ENCODE measurements at places on chromosomes 2 and 18.

GRCh38 chr2:172704072-172704936 is 31.3 kb upstream of the RAPGEF4 start:
- DNase-seq = peak; percentile 46

- DNase-seq = peak; percentile 33
These were observed 22.5 kb downstream of the FAM210A start for GRCh38 chr18:13703899-13704298.

DNA sequence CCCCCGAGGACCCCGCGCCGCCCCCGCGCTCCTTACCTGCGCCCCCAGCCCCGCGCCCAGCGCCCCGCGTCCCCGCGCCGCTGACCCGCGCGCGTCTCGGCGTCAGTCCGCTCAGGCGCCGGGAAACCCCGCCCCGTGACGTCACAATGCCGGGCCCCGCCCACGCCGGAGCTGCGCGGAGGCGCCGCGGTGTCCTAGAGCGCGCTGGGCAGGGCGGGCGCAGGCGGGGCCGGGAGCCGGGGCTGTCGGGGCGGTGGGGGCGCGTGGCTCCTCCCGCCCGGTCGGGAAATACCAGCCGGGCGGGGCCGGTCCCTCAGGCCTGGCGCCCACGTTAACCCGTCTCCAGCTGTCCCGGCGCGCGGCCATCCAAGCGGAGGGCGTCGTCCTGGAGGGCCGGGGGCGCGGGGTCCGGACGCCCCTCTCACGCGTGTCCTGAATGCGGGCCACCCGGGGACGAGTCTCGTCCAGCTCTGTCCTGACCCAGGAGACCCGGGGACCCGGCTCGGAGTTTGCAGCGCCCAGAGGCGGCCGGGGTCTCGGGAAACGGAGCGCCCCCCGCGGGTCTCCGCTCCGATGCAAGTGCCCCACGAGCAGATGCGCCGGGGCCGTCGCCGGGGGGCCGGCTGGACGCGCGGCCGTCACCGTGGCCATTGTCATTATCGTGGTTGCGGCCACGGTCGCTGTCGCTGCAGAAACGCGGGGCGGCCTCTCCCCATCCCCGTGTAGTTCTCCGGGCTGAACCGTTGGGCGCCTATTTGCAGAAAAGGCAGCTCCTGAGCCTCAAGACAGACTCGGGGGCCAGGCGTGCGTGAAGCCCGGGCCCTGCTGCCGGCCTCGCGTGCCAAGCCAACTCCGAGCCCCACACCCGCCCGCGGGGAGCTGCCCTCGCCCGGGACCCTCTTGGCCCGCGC is at the start of gene SLC66A2:
Gene SLC66A2 (minus strand): TSS at position 109 of the 911 bp plus-strand sequence. CDS start 727 bp downstream, outside the sequence.
- peak; percentile 82 for DNase-seq

DNA sequence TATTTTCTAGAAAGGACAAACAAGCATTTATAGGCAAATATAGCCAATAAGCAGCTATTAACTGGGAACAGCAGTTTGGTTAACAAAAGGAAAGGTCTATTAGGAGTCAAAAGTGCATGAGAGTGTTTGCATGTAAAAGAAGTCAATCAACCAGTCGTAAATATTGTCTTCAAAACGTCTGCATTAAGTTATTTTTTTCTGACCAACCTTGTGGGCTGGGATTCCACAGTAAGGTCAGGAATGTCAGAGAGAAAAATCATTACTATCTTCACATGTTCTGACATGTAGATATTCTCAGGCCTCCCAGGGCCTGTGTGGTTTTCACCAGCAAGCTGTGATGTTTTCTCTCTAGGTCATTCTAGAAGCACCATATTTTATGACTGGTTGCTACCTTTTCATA is 922.5 kb downstream of the SUCLG1 start:
- DNase-seq = no peak

- DNase-seq = no peak
These were observed 21.6 kb downstream of the FBXO36 start for GRCh38 chr2:229943770-229944449.

DNA sequence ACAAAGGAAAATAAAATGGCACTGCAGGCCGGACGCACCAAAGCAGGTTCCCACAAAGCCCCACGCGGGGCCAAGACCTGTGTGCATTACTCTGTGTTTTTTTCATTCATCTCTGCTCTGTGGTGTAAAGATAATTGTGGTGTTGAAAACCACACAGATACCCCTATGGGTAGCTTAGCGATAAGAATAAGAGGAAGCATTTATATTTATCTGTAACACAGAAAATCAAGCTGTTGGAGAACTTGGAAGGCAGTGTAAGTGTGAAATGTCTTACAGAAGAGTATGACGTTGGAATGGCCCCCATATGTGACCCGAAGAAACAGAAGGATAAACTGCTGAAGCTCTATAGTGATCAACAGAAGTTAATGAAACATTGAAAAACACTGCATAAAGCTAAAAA is 20.3 kb upstream of the MARCO start:
- DNase-seq = no peak

DNA sequence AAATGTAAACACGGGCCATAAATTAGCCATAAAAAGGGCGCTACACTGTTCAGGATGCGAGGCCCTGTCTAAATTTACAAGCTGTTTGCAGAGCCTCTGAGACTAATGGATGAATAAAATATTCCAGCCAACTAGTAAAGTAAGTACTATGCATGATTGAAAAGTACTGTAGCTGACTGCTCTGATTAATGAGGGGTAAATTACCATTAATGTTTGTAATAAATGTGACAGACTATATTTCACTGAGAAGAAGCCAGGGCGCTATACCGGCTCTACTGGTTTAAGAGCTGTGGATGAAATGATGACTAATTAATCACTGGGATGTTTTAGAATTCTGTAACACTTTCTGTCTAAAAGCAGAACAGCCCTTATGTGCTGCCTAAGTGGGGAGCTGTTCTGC is 54.3 kb upstream of the RGPD4 start:
- no peak for DNase-seq

DNA sequence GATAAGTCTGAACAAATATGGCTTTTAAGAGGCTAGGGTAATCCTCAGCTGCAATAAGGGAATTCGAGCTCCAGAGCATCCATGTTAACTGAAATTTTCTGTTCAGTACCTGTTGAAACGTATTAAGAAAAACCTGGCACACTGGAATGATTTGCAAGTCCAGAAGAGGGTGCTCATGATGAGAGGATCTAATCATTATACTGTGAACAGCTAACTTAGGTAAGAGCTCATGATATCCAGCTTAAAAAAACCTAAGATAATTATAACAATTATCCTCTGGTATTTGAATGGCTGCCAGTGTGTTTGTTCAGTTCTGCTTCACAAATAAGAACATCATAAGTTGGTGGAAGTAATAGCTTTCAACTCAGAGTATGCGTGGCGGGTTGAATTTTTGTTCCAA is 1118.3 kb upstream of the DDX18 start:
- DNase-seq = no peak

- DNase-seq = no peak
These were observed 144.6 kb upstream of the EPHA4 start for GRCh38 chr2:221716426-221717303.

DNA sequence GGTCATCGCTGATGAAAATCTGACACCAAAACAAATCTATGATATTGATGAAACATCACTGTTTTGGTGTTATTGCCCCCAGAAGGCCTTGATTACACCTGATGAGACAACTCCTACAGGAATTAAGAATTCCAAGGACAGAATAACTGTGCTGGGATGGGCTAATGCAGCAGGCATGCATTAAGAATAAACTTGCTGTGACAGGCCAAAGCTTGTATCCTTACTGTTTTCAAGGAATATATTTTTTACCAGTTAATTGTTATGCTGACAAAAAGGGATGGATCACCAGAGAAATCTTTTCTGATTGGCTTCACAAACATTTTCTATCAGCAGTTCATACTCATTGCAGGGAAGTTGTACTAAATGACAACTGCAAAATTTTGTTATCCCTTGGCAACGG is 278.2 kb downstream of the IKZF2 start:
- no peak for DNase-seq

- no peak for DNase-seq
These were observed 54.1 kb downstream of the CDC42EP3 start for GRCh38 chr2:37617119-37617892.

- DNase-seq = no peak
These were observed 59.8 kb downstream of the DSEL start for GRCh38 chr18:67456711-67457110.

DNA sequence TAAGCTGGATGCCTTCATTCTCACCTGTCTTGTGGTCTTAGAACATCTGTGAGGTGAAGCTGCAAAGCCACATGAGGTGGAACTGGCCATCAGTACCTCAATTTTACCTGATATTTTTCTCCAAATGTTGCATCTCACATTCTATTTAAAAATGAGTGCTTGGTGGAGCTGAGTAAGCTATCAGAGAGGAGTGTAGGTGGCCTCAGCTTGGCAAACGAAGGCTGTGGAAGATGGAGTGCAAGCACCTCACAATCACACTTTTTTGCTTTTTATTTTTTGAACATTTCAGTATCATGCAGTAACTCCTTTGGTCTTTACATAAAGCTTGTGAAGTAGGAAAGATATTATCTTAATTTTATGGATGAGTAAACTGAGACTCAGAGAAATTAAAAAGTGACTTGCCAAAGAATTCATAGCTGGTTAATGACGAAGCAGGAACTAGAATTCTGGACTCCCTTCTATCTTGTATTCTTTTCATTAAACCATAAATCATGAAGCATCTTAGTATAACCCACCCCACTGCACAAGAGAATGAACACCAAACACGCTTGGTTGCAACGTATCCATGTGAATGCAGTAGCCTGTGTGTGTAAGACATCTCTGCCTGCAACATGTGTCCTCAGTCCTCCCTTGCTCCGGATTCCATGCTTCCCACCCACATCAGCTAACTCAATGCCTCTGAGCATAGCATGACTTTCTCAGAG is 27.2 kb downstream of the C2orf49 start:
- no peak for DNase-seq

GRCh38 chr2:148273158-148273691 is 252.3 kb downstream of the MBD5 start:
- no peak for DNase-seq

DNA sequence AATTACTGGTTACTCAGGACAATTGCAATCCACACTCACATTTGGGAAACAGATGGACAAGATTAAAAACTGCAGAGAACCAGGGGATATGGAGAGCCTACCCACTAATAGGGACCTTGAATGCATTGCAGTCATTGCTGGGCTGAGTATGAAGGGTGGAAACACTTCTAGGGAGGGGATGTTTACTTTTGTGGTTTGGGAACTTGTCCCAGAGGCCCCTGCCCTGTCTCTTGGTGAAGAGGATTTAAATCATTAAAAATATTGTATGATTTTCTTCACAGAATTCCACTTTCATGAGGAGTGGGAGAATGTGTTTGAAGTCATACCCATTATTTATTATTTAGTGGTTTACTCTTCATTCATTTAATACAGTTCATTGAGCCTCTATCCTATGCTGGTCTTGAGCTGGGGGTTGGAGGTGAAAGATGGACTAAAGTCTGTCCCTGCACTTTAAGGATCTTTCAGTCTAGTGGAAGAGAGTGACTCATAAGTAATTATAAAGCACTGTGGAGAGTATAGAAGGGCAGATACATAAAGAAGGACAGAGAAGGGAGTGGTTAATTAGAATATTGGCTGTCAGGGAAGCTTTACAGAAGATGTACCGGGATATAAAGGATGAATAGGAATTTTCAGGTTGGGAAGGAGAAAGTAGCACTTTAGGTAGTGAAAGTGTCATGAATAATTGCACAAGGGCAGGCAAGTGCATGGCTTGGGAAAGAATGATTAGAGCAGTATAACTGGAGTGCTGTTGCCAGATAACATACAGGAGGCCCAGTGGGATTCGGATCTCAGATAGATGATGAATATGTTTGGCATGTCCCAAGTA is 313.4 kb downstream of the LPIN1 start:
- no peak for DNase-seq

DNA sequence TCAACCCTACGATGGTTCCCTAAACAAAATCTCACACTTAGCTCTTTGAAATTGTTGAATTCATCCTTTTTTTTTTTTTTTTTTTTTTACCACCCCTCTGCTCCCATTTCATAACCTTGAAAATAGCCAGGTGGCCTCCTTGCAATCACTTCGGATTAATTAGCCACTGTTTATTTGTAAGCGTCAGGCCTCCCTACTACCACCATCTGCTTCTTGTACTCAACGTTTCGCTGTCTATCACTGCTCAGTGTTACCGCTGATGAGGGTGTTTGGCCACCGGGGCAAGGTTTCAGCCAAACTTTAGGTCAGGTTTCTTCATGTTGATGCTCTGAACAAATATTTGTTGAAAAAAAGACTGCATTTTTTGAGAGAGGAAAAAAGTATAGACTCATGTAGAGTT is 183.2 kb downstream of the EPHA4 start:
- no peak for DNase-seq

GRCh38 chr18:75192899-75193298 is 16.0 kb downstream of the PTGR3 start:
- no peak for DNase-seq

GRCh38 chr2:133458280-133458679 is 110.0 kb downstream of the NCKAP5 start:
- DNase-seq = no peak

GRCh38 chr18:8876887-8877286 is 171.5 kb downstream of the MTCL1 start:
- DNase-seq = no peak

DNA sequence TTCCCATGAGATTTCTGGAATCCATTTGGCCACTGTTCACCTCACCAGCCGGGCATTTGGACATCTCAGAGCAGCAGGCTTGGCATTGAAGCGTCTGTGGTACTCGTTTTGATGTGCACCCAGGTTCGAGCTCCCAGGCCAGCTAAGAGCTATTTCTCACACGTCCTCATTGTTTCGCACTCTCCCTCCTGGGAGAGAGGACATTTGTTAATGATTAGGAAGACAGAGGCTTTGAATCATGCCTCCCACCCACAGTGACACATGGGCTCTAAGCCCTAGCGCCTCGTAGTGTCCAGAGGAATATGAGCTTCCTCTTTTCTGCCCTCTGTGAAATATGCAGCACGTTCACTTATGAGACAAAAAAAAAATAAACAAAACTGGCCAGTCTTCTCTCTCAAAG is 361.8 kb downstream of the RND3 start:
- DNase-seq = no peak

GRCh38 chr2:234772733-234773060 is 179.1 kb upstream of the SH3BP4 start:
- DNase-seq = no peak

GRCh38 chr2:10241641-10242430 is 60.9 kb upstream of the HPCAL1 start:
- no peak for DNase-seq

DNA sequence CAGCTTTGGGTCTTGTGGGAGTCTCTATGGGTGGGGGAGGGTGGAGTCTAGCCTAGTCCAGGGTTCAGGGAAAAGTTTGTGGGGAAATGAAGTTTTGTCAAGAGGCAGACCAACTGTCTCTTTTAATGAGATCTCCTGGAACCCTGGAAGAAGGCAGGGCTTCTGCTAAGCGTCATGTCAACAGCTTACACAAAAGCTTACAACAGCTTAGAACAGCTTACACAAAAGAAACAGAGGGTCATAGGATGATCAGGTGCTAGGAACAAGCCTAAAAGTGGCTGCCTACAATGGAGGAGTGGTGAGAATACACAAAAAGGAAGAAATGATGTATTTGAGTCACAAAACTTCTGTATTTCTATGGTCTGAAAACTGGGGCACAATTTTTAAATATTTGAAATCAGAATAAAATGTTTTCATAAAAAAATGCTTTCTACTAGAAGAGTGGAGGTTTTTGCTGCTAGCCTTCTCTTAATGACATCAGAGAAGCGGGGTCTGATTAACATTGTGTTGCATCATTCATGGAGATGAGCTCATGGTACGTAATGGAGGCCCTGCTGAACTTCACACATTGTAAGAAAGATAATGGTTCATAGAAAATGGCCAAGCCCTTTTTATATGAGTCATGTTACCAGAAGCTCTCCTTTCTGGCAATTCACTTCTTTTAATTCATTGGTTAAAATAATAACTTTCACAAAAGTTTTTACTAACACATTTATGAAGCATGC is 351.0 kb downstream of the PIK3C3 start:
- DNase-seq = peak; percentile 12
